ENCODE measurements at places on chromosomes 1 and 21.

GRCh38 chr1:17925290-17926237, 170.4 kb downstream of the ACTL8 start:
- DNase-seq: no peak

- peak; percentile 43 for DNase-seq
Observed at GRCh38 chr21:29638138-29638537, 301.7 kb downstream of the GRIK1 start.

GRCh38 chr1:20624709-20625108, 8.5 kb upstream of the PINK1 start:
- no peak for DNase-seq

DNA sequence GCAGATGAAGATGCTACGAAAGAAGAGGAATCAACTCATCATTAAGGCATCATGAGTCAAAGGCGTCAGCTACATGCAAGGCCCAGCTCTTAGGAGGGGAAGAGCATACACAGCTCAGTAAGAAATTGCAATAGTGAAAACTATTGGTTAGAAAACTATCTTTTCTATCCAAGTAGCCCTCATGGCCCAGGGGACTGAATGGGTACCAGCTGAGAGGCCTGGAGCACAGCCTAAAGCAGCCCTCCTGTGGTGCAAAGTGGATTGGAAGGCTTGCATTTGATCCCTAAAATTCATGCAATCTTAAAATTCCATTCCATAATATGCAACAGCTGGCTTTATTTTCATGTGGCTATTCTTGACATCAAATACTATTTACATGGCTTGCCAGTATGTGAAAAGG, 251.8 kb upstream of the USP24 start:
- DNase-seq: no peak

DNA sequence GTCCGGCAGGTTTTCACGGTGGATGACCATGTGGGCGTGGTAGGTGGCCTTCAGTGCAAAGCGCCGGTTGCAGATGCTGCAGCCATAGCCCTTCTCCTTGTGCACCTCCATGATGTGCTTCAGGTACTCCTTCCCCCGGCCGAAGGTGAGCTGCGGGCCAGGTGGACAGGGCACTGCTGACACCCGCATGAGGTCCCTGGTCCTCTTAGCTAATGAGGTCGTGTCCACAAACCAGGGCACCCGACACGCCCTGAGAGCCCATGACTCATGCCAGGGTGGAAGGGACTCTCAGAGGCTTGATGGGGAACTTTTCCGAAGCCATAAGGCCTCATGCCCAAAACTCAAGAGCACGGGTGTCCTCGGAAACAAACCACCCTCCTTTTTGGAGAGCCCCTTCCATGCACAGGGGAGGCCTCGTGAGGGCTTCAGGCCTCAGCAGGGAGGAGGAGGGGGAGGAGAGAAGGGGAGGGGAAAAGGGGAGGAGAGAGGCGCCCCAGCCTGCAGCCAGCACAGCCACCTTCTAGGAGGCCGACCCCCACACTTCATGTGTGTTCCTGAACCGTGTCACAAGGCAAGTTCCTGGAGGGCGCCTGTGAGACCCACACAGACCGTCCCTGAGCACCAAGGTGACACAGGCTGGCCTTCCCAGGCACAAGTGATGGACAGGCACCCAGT, 54.4 kb upstream of the RIPK4 start:
- DNase-seq: no peak

DNA sequence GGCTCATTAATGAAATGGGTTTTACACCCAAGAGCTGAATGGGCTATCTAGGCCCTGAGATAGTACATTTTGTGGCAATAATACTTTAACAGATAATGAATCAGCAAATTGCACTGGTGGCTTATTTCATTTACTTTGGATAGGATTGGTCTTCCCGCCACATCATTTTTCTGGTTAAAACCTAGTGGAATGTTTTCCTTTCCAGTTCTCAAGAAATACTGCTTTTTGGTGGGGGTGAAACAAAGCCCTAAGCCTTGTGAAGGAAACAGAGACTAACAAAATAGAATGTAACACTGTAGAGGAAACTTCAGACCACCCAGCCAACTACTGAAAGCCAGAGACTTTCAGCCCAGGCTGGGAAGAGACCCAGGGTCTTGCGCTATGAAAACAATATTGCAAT, 172.2 kb downstream of the HHIPL2 start:
- no peak for DNase-seq

DNA sequence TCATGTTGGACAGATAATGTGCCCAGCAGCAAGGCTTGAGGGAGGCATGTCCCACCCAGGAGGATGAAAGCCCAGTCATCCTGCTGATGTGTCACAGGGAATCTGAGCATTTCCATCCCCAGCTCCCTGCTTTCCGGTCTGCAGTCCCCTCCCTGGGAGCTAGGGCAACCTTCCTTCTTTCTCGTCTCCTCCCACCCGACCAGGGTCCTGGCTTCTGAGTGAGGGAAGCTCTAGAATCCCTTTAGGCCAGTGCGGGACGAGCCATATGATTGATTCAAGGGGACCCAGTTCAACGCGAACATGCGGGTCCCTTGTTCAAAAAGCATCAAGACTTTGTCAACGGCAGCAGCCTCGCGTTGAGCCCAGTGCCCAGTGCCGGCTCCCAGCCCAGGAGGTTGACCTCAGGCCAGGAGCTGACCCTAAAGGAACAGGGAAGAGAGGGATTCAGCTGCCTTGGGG, 96.7 kb upstream of the TMPRSS2 start:
- DNase-seq: no peak

DNA sequence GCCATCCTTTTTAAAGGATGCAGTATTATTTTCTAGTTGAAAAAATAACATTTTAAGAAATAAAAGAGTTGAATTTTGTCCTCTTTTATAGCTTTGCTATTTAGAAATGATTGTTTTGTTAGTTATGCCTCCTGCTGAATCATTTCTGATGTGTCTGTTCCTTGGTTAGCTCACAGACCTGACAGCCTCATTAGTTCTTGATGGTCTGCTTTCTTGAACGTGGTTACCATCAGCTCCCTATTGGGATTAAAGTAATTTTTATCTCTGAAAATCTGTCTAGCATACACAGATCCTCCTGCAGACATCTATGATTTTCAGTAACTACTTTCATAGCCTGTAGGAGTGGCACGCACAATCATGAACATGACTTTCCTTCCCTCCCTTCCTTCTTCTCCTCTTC, 447.6 kb upstream of the B3GALT2 start:
- no peak for DNase-seq

- DNase-seq: peak; percentile 93
Observed at GRCh38 chr1:54542120-54542961, 5.7 kb upstream of the ACOT11 start.

- DNase-seq: no peak
Observed at GRCh38 chr1:230864441-230864840, 3.9 kb downstream of the C1orf198 start.

DNA sequence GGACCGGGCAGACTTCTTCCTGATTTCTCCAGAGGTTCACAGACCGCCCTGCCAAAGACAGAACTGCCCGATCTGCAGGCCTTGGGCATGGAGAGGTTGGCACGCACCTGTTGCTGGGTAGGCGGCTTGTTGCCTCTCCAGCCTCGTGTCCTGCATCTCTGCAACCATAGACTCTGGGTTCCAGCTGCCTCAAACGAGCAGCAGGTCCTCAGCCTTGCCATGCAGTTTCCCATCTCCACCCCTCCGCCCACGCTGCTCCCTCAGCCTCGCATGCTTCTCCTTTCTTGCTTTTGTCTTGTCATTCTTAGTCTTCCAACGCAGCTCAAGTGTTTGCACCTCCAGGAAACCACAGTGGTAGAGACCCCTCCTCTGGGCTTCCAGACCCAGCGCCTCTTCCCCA, 126.2 kb downstream of the LACTBL1 start:
- DNase-seq: peak; percentile 20
